Midbrain (tissue), 1 donor: ENCODE measurements at places on chromosomes 2 and 18.

- DNase-seq = no peak
Observed at GRCh38 chr18:10190564-10190963, 263.9 kb upstream of the APCDD1 start.

DNA sequence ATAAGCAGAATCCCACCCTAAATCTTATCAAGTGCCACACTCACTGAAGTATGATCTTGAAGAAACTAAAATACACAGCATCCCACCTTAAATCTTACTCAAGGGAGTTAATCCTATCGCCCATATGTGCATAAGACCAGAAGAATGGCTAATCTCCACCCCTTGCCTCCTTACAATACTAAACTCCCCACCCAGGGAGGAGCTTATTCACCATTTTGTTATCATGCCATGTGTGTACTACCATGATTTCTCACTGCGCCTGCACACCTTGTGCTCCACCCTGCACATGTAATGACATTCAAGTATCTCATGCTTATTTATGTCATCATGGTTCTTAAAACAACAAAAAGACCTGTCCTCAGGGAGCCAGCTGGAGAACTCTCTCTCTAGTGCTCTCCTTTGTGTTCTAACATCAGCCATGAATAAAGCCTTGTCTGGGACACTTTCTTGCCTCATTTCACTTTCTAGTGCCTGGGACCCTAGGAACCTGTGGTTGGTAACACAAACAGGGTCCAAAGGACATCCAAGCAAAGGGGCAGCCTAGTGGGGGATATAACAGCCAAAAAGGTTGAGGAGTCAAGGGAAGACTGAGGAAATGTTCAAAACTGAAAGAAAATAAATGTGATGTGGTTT lies 87.4 kb downstream of the SLC66A3 start:
- DNase-seq = no peak

GRCh38 chr2:20643060-20643459 lies 7.8 kb downstream of the HS1BP3 start:
- no peak for DNase-seq

DNA sequence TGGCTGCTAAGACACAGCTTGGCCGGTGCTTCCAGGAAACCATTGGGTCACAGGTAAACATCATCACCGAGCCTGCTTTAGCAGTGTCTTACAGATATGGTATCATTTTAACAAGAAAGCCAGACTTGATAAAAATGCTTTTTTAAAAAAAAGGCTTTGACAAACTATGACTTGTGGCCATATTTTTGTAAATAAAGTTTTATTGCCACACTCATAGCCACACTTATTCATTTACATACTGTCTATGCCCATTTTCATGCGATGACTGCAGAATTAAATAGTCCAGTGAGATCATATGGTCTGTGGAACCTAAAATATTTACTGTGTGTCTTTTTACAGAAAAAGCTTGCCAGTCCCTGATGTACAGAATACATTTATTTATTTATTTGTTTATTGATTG lies 242.0 kb downstream of the LTBP1 start:
- DNase-seq = no peak

DNA sequence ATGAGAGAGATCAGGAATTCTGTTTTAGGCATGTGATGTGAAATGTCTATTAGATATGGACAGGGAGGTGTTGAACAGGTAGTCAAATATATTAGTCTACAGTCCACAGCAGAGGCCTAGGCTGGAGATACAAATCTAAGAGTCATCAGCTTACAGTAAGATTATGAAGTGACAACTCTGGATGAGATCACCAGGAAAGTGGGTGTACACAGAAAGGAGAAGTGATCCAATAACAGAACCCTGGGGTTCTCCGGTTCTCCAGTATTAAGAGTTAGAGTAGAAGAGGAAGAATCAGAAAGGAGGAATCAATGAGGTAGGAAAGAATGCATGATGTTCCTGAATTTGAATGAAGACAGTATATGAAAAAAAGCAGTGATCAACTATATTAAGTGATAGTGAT lies 362.3 kb downstream of the FIGN start:
- DNase-seq = no peak

DNA sequence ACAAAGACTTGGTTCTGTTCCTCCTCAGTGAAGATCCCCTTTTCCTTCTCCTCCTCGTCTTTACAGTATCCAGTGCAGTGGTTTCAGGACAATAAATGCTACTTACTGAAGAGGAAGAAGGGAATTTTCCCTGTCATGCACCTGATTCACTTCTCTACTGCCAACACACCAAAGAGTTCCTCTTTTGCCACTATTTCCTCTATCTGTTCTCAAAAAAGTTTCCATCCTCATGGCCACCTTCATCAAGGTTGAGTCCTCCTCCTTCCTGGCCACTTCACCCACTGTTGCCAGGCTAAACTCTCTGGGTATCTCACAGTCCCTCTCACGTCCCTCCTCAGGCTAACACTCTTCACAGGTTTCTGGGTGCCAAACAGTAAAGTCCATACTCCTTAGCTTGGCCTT lies 41.7 kb downstream of the PLEKHM3 start:
- no peak for DNase-seq

GRCh38 chr18:10060469-10060782 lies 146.6 kb downstream of the VAPA start:
- DNase-seq = no peak

DNA sequence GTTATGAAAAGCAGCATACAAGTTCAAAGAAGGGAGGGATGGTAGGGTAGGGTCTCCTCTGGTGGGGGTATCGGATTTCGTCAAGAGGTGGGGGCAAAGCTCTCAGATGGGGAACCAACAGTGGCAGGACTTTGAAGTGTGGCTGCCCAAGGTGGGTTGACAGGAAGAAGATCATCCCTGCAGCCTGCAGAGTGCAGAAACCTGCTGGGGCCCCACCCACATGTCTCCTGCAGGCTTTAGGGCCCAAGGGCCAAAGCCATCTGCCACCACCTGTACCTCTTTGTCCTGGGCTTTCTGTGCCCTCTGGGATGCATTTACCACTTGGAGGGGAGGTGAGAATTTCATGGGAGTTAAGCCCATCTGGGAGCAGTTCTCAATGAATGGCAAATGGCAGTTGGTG lies 42.7 kb downstream of the KCNF1 start:
- DNase-seq = no peak

GRCh38 chr2:236156095-236156859 lies 11.9 kb downstream of the GBX2 start:
- no peak for DNase-seq

DNA sequence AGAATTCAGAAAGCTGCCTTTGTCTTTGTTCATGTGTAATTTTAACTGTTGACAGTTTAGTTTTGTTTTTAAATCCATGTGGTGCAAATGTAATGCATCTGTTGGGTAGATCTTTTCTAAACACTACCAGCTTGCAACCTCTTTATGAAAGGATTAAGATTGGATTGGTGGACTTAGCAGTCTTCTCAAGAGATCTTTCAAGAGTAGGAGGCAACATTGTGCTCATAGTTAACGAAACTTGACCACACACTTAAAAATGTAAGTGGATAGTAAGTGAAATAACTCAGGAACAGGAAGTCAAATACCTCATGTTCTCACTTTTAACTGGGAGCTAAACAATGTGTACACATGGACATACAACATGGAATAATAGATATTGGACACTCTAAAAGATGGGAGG lies 579.0 kb downstream of the RIT2 start:
- DNase-seq = no peak

- no peak for DNase-seq
Observed at GRCh38 chr2:30300456-30301221, 69.3 kb downstream of the LBH start.

DNA sequence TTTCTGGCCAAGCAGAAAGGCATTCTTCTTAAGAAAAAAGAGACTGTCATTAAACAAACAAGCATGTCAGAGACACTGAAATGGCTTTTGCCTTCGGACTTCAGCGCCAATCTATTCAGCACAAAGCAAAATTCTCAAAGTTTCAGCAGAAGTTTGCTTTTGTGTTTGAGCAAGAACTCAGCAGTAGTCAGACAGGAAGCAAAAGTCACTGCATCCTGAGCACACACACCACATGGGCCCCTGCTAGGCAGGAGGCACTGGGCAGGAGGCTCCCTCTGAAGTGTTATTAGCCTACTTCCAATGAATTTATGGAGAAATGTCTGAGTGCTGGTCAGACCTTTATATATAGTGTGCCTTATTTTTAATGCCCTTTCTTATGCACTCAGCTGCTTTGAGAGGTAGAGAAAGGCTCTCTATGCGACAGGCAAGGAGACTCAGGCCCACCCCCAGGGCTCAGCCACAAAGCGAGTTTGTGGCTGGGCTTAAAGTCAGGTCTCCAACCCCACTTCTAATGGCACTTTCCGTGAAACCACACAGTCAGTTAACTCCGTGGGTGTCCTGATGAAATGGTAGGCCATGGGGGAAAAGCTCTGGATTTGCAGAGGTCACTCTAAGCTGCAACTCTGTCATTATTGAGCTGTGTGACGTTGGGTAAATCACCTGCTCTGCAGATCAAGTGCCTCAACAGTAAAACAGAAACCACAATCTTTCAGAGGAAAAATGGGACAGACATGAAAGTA lies 161.0 kb upstream of the TMEM200C start:
- DNase-seq = no peak

DNA sequence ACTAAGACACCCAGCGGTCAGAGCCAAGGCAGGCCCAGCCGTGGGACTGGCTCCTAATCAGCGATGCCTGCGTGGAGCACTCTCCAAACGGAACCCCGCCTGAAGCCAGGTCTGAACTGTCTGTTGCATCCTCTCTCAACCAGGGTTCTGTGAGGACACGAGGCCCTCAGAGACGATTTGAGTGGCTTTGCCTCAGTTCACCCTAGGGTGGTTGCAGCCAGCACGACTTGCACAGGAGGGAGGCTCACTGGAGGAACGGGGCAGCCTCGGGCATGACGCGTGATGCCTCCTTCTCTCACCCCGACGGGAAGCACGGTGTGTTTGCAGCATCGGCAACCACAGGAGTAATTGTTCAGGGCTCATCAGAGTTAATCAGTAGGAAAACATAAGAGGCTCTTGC lies 336.4 kb downstream of the EIPR1 start:
- DNase-seq = no peak

DNA sequence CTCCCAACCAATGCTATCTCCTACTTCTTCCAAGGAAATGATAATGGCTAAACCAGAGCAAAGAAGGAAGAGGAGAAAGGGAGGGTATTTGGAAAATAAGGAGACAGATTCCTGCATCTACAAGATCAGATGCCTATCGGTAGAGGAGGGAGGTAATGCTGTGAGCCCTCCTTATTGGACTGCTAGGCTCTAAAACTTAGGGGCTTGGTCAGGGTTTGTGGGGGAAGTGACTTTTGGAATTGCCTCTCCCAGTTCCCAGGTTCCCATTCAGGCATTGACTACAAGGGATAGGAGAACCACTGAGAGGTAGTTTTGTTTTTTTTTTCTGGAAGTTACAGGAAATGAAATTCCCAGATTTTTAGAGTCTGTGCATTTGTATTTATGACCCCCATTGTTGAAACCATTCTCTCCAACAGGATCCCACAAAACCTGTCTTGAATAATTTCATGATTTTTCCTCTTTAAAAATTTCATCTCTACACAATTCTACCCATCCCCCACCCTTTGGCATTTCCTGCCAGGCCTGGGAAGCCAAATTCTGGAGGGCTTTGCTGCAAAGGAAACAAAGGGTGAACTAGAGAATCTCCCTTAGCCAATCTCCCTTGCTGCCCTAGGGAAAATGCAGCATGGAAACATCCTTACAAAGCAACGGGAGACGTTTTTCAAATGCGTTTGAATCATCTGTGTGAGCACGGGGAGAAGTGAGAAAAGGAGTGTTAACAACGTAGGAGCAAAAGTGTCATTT lies 282.1 kb upstream of the EPAS1 start:
- DNase-seq = no peak

- no peak for DNase-seq
Observed at GRCh38 chr2:240225660-240226475, 85.4 kb upstream of the OTOS start.

GRCh38 chr18:63040788-63041410 lies 278.7 kb downstream of the BCL2 start:
- DNase-seq = no peak

DNA sequence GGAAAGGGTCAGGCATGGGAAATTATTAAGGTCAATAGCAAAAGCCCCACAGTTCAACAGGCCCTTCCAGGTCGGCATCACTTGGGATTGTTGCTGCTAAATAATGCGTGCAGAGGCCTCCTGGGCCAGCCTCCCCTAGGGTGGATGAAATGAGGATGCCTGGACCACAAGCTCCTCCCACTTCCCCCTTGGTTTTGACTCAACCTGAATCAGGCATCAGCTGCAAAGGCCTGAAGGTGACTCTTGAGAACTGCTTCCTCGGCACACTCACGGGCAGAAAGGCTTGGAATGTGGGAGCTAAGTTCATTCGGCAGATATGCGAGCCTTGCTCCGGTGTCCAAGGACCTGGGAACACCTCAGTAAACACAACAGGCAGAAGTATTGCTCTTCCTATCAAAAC lies 69.3 kb downstream of the MBP start:
- no peak for DNase-seq

DNA sequence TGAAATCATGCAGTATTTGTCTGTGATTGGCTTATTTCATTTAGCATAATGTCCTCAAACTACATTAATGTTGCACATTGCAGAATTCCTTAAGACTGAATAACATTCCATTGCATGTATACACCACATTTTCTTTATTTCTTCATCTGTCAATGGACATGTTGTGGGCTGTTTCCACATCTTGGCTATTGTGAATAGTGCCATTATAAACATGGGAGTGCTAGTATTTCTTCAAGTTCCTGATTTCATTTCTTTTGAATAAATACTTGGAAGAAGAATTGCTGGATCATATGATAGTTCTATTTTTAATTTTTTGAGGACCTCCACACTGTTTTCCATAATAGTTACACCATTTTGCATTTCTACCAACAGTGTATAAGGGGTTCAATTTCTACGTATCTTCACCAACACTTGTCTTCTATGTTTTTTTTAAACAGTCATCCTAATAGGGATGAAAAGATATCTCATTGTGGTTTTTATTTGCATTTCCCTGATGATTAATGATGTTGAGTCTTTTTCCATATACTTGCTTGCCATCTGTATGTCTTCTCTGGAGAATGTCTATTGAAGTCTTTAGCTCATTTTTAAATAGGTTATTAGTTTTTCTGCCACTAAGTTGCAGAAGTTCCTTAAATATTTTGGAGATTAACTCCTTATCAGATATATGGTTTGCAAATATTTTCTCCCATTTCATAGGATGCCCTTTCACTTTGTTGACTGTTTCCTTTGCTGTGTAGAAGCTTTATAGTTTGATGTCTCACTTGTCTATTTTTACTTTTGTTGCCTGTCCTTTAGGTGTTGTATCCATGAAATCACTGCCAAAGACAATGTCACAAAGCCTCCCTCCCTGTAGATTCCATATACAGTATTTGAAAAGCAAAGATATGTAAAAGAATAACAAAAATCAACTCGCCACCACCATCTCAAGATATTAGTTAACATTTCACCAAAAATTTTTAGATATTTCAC lies 14.6 kb downstream of the FBXO11 start:
- DNase-seq = no peak

DNA sequence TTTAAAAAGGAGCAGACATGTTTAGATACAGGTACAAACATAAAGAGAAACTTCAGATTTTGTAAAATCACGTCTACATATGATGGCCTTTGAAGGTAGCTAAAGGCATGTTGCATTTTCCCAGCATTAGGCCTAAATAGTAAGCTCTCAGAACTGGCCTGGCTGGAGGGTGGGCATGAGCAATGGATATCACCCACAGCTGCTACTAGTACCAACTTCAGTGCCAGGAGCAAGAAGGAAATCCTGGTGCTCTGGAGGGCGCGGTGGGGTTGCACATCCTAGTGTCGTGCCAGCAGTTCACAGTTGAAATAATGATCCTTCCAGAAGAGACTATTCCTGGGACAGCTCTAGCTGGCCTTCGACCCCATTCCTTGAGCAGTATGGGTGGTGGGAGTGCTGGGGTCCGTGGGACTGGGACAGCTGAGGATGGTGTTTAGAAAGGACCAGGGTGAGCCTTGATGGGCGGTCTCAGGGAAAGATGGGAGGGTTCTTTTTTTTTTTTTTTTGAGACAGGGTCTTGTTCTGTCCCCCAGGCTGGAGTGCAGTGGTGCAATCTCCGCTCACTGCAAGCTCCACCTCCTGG lies 4.9 kb downstream of the DES start:
- no peak for DNase-seq
